ENCODE measurements at places on chromosomes 16 and 17.

GRCh38 chr17:82388223-82388921 is 16.8 kb downstream of the UTS2R start:
- peak; percentile 39 for DNase-seq

GRCh38 chr17:71703701-71704100 is 417.1 kb upstream of the SOX9 start:
- no peak for DNase-seq

DNA sequence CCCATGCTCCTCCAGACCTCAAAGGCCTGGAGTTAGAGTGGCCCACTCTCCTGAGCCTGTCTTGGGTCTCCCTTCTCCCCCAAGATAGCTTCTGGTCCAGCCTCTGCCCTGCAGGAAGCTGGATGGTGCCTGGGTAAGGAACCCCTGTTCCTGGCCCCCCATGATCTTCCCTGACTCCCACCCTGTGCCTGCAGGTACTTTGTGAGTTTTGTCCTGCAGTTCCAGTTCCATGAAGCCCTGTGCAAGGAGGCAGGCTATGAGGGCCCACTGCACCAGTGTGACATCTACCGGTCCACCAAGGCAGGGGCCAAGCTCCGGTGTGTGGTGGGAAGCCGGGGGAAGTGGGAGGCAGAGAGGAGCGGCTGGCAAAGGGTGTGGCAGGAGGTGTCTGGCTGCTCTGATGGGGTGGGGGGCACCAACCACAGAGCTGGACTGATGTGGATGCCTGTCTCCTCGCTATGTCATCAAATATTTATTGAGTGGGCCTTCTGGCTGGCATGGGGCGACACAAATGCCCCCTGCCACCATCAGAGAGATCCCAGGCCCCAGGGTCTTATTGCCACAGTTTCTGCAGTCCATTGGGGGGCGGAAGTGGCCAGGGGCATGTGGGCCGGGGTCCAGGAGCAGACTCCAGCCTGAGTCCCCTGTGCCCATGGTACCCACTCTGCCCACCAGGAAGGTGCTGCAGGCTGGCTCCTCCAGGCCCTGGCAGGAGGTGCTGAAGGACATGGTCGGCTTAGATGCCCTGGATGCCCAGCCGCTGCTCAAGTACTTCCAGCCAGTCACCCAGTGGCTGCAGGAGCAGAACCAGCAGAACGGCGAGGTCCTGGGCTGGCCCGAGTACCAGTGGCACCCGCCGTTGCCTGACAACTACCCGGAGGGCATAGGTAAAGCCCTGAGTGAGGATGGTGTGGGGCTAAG is 7.1 kb downstream of the ACE start:
- no peak for DNase-seq

DNA sequence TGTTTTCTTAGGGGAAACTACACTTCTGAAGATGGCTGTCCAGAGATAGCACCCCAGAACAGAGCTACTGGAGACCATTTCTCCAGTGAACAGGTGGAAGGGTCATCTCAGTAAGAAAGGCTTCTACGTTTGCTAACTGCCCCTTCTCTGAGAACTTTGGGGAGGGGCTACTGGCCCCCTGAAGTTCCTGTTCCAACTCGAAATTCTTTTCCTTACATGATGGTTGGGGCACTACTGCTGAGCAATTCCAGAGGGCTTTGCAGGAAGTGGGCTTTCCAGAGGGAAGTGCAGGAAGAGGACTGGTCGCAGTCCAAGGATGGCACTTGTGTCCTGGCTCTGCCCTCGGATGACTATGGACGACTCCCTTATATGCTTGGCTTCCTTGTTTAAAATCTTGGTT is 31.2 kb downstream of the TOM1L2 start:
- no peak for DNase-seq

DNA sequence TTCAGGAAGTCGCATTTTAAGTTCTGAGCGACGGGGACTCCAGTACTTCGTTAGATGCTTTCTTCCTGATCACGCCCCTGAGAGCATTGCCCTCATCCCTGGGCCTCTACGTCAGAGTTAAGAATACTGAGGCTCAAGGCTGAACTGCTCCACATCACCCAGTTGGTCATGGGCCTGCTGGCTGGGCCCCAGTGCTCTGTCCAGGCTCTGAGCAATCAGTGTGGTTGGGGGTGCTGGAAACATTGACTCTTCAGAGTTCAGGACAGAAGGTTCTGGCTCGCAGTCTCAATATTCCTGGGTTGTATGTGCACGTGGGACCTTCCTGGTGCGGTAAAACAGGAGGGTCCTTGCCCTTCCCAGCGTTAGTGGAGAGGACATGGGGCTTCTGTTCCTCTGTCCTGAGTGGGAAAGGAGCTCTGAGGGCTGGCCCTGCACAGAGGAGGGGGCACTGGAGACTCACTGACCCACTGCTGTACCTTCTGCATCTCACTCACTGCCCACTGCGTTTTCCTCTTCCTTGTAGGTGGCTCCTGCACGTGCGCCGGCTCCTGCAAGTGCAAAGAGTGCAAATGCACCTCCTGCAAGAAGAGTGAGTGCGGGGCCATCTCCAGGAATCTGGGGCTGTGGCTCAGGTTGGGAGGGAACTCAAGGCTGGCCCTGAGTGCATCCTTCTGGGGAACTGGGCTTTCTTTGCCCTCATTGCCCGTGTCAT is 518 bp downstream of the MT1E start:
- DNase-seq, result no peak

DNA sequence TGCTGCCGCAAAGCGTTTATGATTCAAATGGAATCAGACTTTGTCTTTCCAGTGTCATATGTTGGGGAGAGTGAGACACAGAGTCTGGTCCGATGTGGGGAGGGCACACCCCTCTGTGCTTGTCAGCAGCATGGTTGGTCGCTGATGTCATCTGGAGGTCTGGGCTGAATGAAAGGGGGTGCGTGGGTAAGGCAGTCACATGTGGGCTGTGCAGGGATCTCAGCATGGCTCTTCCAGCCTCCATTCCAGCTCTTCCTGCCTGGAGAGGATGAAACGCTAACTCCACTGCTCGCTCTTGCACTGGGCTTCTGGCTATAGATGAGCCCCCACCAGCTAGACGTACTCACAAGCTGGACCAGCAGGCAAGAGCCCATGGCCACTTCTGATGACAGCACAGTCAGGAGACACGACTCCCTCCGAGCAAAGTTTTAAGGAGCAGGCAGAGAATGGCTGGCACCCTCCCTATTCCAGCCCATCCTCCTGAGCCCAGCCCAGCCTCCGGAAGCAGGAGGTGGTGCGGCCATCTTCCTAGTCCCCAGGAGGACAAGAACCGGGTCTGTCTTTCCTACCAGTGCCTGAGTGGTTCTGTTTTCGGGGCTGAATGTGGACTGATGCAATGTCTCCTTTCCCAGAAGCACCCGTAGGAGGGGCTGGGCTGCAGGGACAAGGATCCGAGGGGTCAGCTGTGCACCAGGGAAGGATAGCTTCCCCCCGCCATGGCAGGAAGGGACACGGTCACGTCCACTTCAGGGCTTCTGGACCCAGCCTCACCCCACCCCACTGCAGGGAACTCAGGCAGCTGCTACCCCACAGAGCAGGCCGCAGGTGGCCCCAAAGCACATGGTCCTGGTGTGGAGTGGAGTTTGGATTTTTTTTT is 41.5 kb upstream of the CBFA2T3 start:
- no peak for DNase-seq

- DNase-seq, result peak; percentile 20
Measured at GRCh38 chr16:49592546-49593423, 219.2 kb downstream of the C16orf78 start.

GRCh38 chr16:60318486-60318885 is 1584.4 kb upstream of the GOT2 start:
- no peak for DNase-seq

DNA sequence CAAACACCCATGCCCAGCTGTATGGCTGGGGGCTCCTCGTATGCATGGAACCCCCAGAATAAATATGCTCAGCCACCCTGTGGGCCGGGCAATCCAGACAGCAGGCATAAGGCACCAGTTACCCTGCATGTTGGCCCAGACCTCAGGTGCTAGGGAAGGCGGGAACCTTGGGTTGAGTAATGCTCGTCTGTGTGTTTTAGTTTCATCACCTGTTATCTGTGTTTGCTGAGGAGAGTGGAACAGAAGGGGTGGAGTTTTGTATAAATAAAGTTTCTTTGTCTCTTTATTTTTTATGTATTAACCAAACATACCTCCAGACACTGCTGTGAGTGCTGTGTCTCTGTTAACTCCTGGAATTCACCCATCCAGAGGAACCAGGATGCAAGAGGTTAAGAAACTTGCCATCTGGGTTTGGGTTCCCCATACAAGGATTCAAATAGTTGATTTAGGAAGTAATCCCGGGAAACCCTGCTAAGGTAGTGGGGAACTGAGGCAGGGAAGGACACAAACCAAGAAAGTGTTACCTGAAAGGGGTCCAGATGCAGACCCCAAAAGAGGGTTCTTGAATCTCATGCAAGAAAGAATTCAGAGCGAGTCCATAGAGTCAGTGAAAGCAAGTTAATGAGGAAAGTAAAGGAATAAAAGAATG is 37.4 kb upstream of the IL21R start:
- no peak for DNase-seq

DNA sequence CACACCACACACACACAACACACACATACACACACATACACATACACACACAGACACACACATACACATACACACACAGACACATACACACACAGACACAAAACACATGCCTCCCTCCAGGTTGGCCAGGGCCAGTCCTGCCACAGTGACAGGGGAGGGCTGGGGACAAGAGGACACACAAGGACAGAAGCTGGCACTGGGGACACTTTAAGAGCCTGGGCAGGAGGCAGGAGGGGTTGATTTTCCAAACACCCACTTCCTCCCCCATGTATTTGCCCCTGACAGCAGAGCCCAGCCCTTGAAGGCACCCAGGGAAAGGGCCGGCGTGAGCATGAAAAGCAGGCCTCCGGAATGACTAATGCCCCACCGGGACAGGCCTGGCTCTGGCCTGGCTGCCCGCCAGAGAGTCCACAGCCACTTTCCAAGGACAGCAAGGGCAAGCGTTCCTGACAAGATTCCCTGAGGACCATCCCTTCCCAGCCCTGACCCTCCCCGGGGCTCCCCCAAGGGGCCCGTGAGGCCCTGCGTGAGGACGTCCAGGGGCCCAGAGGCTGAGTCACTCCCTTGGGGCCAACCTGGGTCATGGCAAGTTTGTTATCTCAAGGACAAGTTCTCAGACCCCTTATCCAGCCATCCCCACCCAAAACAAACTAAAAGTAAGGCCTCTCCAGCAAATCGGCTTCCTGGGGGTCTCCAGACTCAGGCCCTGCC is 235.6 kb downstream of the ZNF423 start:
- peak; percentile 91 for DNase-seq

GRCh38 chr16:66924527-66925321 is 611 bp downstream of the RRAD start:
- DNase-seq, result peak; percentile 80

DNA sequence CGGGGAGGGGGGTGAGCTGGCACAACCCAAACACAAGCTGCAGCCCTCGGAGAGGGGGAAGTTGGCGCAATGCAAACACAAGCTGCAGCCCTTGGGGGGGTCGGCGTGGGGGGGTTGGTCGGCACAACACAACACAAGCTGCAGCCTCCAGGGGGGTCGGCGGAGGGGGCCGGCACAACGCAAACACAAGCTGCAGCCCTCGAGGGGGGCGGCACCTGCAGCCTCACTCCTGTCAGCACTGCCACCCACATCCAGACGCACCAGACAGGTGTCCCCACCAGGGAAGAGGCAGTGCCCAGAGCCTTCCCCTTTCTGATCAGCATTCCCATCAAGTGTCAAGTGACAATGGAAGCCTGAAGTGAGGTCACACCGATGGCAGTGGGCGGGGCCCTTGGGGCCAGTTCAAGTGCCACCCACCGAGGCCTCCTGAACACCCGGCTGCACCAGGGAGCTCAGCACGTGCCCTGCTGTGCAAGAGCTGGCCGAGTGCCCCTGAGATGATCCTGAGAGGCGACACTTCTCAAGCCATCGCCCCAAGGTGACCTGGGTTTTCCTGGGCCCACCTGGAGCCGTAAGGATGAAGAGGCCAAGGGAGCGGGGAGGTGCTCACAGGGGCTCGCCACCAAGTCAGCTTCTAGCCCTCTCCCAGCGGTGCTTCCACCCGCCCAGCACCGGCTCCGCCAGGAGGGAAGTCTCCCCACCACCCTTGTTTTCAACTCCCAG is 59.3 kb downstream of the KLHDC4 start:
- no peak for DNase-seq

- DNase-seq, result no peak
Measured at GRCh38 chr16:89257757-89258465, 40.4 kb downstream of the ZNF778 start.

DNA sequence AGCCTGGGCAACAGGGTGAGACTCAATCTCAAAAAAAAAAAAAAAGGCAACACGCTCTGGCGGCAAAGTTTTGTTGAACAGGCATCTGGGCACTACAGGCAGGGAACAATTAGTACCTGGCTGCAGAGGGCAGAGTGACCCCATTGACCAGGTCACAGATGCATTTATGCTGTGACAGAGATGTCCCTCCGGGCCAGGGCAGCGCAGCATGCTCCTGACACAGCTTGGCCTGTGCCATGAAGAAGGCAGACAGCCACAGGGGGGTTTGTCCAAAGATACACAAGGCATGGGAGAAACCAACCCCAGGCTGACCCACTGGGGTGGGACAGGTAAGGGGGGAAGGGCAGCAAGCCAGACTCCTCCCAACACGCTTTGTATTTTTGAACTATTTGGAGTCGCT is 7.7 kb upstream of the SRRM2 start:
- no peak for DNase-seq

GRCh38 chr17:21034340-21035235 is 8.2 kb downstream of the USP22 start:
- peak; percentile 46 for DNase-seq

DNA sequence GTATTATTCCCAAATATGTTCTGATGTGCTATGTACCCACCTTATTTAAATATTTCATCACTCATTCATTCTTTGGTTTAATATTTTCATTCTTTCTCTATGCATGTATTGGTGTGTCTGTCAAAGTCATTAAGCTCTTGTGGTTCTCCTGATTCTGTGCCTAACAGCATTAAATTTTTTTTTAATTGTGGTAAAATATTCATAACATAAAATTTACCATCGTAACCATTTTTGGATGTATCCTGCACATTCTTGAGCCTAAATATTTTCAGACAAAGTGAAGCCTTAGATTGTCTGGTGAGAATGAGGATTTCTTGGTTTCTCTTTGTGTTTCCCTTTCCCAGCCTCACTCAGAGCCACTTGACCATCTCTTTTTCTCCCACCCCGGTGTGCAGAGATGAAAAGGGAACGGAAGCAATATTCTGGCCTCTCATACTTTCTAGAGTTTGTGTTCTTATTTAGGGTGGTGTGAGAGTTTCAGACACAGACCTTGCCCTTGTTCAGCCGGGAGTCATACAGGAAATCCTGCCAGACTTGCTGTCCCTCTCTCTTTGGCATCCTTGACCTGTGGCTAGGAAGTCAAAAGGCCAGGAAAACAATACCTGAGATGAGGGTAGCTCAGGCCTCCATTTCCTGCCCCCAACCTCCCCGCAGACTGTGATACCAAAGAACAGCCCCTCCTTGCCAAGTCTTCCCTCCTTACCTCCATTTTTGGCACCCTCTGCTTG is 4.9 kb downstream of the CCL5 start:
- no peak for DNase-seq

- no peak for DNase-seq
Measured at GRCh38 chr16:11417487-11417886, 72.2 kb downstream of the RMI2 start.

GRCh38 chr16:74607962-74608356 is 1.0 kb upstream of the GLG1 start:
- no peak for DNase-seq
